ENCODE measurements at places on chromosomes 4 and X.

DNA sequence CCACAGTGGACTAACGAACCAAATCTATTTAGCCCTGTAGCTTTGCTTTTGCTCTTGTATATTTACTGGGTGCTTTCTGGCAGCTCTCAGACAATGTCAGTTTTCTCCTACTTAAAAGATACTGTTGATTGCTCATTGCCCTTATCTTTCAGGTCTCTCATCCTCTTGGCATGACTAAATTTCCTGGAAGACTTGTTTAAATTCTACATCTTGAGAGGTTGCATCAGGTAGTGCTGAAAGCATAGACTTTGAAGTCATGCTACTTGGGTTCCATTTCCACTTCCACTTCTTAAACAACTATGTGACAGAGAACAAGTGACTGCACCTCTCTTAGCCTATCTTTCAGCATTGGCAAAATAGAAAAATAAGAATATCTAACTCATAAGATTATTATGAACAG, 8.4 kb downstream of the TDO2 start:
- no peak for DNase-seq

GRCh38 chrX:69216911-69217310, 51.7 kb upstream of the PJA1 start:
- no peak for DNase-seq

DNA sequence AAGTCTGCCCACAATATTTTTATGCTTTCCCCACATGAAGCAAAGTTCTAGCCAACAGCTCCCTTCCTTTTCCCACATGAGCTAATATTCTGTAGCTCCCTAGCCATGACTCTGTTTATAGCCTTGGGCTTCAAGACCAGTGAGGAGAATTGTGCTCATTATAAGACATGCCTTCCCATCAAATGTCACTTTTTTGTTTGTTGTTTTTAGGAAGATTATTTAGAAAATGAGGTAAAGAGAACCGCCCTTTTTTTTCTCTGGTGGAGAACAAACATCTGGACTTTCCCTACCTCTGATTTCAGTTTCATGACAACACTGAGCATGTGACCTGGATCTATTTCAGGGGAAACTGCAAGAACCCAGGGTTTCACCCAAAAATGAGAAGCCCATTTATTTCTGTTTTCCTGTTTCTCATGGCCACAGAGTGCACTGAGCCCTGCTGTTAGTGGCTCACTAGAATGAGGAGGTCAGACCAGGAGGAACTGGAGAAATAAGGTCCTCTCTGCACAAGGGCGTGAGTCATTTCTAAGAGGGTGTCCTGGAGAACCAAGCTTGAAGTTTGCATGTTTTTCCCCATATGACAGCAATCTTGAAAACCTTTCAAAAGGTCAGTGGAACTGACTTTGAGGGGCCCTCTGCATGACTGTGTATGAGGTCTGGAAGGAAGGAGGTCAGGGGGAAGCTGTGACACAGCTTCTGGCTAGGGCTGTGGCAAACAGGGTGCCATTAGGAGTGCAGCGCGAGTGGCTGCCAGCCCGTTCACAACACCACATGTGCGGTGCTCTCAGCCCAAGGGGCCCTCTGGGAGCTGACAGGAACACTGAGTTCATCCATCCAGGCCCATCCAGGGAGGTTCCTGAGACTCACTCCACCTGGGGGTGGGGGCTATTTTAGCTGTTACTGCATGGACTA, 55.2 kb downstream of the CHST7 start:
- DNase-seq = no peak

DNA sequence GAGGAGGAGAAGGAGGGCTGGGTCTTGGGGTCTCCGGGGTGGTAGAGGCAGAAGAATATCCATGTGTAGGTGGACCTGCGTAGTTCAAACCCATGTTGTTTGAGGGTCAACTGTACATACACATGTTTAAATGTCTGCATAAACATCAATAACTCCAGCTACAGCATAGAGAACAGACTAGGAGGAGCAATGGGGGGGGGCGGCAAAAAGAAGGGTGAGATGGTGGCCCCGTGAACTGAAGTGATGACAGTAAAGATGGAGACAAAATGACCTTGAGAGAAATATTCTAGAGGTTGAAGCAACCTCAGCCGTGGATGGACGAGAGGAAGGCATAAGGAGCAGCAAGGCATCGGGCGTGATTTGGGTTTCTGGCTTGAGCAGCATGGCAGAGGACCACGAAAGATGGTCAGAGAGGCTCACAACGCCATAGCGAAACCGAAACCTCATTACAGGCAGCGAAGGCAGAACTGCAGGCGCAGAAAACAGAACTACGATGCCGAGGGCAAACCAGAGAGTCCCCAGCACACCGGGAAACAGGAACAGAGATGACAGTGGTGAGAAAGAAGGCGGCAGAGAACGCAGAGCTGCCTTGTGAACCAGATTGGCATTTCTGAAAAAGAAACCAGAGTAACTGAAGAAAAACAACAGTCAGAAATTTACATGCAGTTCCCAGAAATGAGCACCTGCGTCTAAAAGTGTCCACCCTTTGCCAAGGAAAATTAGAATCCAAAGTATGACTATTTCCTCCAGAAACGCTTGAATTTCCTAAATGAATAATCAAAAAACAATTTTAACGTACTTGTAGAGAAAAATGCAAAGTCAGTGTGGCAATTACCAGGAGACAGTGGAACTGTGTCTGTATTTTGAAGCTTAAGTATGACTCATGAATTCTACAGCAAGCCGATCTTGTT, 50.3 kb upstream of the ENPP6 start:
- peak; percentile 36 for DNase-seq

- no peak for DNase-seq
Observed at GRCh38 chr4:134740290-134740689, 538.7 kb upstream of the PABPC4L start.

DNA sequence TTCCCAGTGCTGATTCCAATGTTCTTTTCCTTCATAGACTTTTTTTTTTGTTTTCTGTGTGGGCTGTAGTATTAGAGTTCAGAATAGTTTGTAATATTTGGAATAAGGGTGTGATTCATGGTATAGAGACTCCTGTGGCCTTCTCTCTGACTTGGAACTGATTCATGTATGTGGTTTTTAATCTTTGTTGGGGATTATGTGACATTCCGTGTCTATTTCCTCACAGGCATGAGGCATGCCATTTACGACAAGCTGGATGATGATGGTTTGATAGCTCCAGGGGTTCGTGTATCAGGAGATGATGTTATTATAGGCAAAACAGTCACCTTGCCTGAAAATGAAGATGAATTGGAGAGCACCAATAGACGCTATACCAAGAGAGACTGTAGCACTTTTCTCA, 44.4 kb downstream of the POLR2B start:
- DNase-seq = no peak

DNA sequence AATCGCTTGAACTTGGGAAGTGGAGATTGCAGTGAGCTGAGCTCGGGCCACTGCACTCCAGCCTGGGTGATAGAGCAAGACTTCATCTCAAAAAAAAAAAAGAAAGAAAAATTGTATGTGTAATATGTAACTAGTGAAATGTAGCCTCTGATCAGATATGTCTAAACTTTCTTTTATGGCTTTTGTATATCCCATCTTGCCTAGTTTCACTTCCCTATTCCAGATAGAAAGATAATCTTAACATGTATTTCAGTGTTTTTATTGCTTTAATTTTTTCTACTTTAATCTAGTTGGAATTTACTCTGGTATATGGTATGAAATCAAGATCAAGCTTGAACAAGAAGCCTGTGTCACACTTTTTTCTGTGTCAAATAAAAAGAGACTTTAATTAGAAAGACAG, 1.9 kb upstream of the ZNF41 start:
- no peak for DNase-seq

- DNase-seq = no peak
Observed at GRCh38 chr4:129545599-129546278, 449.8 kb downstream of the C4orf33 start.

DNA sequence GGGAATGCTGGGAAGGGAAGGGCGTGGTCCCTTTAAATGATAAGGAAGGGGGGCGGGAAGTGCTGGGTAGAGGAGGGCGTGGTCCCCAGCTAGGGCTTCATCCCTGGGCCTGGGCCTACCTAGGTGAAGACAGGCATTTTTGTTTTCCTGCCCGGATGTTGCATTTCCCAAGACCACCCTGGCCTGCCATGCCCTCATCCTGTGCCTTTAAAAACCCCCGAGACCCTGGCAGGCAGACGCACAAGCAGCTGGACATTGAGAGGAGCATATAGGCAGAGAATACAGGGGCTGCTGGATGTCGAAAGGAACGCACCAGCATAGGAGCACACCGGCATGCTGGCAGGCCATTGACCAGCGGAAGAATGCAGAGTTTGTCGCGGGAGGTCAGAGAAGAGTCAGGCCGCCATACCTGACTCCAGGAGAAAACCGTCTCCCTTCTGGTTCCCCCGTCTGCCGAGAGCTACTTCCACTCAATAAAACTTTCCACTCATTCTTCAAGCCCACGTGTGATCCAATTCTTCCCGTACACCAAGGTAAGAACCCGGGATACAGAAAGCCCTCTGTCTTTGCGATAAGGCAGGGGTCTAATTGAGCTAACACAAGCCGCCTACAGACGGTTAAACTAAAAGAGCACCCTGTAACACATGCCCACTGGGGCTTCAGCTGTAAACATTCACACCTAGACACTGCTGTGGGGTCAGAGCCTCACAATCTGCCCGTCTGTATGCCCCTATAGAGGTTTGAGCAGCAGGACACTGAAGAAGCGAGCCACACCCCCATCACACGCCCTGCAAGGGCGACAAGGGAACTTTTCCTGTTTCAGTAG, 2.9 kb upstream of the AGA start:
- no peak for DNase-seq

- no peak for DNase-seq
Observed at GRCh38 chrX:39527025-39527424, 570.7 kb downstream of the BCOR start.

DNA sequence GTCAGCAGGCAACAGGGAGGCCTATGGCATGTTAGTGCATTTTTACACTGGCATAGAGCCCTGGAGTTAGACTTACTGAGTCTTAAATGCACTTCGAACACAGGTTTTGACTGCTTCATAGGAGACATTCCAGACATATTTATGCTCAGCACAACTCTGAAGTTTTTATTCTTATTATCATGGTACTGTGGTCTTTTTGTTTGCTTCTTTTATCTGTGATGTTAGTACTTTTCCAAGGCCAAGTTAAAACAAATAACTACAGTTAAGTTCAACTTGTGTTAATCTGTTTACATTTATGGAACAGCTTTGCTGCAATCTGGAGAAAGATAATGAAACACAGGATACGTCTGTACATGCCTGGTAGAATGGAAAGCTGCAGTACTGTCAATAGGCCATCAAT, 76.5 kb downstream of the COL4A5 start:
- DNase-seq = no peak

DNA sequence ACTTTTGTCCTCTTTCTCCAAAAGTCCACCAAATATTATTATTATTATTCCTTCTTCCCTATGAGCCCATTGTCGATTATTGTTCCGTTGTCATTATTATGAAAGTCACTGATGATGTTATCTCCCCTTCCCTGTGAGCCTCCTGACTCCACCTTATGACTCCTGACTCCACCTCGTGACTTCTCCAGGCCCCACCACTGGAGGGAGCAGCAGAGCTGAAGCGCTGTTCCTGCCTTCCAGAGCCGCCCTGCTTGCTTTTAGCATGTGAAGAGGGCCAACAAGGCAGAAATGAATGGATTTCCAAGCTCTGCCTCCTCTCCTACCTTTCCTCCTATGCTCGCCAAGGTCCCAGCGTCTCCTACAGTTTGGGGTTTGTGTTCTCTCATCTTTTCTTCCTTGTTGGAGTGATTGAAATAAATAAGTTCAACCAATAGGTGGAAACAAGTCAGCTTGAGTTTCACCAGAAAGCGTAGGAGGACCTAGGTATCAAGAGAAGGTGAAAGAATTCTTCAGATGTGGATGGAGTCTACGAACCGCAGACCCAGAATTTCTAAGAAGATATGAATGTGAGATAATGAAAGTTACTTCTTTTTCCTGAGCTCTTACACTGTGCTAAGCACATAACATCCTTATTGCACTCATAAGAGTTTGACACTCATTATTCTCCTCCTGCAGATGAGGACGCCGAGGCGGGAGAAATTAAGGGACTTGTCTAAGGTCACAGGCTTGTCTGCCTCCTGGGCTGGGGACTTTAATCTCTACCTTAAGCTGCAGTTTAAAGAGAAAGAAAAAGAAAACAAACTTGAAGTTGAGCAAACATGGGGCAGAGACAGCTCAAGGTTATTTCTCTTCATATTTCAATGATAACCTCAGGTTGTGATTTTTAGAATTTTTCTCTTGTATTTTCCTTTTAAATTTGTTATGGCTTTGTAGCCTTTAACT, 26.1 kb downstream of the IGSF1 start:
- DNase-seq = no peak

- DNase-seq = no peak
Observed at GRCh38 chrX:68999931-69000330, 165.3 kb downstream of the PJA1 start.

DNA sequence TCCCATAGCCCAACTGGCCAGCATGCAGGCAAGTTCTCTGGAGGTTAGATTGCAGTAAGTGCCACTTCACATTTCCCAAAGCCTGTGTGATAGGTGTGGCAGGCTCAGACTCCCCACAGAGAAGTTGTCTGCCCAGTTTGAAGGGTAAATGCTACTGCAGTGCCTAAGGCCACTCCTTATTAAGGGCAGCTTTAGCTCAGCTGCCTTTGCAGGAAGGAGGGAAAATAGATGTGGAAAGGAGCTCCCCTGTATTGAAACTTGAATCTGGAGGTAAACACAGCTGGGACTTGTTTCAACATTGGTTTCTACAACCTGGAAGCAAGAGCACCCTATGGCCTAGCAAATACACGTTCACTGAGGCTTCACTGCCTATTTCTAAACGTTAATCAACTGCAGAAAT, 22.4 kb downstream of the NEXMIF start:
- no peak for DNase-seq

GRCh38 chrX:71992711-71993110, 82.1 kb downstream of the NHSL2 start:
- DNase-seq = peak; percentile 15

GRCh38 chr4:24496597-24496996, 87.8 kb downstream of the DHX15 start:
- no peak for DNase-seq

DNA sequence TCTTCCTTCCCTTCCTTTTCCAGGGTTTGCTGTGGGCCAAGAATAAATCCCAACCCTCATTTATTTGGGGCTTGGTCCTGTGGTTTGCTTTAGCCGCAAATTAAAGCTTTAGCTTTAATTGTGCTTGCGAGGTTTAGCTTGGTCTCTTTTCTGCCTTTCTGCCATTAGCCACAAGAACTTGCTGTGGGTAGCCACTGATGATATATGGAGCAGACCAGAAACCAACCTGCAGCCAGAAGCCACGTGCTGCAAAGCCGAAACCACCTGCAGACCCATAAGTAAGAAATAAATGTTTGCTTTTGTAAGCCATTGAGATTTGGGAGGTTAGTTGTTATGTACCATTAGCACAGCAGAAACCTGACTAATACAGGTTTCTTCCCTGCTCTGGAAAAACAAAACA, 89.8 kb upstream of the S100G start:
- no peak for DNase-seq

- no peak for DNase-seq
Observed at GRCh38 chr4:145048817-145049216, 49.2 kb downstream of the ANAPC10 start.

GRCh38 chr4:30867427-30867826, 147.3 kb downstream of the PCDH7 start:
- DNase-seq = no peak
